GM18507 (cell line): ENCODE measurements at places on chromosomes 12 and 14.

DNA sequence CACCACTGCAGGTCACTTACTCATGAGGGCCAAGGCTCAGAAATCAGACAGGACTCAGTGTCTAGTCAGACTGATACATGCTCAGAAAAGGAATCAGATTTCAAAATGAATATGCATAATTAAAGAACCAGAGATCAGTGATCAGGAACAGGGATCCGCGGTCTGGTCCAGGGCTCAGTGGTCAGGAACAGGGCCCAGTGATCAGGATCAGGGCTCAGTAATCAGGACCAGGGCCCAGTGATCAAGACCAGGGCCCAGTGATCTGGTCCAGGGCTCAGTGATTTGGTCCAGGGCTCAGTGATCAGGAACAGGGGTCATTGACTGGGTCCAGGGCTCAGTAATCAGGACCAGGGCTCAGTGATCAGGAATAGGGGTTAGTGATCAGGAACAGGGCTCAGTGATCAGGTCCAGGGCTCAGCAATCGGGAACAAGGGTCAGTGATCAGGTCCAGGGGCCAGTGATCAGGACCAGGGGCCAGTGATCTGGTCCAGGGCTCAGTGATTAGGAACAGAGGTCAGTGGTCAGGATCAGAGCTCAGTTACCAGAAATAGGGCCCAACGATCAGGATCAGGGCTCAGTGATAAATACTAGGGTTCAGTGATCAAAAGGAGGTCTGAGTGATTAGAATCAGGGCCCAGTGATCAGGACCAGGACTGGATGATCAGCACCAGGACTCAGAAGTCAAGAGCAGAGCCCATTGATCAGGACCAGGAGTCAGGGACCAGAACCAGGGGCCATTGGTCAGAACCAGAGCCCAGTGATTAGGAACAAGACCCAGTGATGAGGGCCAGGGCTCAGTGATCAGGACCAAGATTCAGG lies 175.3 kb downstream of the TMEM121 start:
- DNase-seq = no peak

DNA sequence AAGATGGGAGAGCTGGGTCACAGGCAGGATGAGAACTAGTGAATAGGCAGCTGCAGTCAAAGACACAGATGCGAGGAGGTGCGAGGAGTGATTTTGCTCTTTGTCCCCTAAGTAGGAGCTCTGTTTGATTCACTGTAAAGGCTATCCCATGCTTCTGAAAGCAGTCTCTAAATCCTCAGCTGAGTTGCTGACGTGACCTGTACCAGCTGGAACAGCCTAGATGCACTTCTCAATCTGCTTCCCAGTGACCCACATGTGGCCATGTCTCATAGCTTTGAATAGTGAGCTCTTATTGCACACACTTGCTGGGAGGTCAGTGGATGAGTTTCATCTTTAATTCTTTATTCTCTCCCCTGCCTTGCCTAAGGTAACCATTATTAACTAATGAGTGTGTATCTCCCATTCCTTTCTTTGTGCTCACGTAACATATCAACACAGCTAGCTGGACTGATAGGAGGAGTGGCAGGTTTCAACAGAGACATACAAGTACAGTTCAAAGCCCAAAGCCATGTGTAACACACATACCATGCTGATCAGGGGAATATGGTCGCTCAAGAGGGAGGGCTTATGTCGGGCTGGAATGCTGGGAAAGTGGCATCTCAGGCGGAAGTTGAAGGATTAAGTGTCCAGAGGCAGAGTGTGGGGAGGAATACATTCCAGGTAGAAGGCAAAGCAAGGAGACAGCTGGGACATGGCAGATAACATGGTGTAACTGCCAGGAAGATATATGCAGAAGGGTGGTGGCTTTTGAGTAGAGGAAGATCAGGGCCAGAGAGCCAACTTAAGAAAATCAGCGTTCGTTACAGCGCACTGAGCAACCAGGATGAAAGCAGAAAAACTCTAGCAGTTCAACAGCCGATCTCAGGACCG lies 15.4 kb upstream of the YY1 start:
- no peak for DNase-seq

DNA sequence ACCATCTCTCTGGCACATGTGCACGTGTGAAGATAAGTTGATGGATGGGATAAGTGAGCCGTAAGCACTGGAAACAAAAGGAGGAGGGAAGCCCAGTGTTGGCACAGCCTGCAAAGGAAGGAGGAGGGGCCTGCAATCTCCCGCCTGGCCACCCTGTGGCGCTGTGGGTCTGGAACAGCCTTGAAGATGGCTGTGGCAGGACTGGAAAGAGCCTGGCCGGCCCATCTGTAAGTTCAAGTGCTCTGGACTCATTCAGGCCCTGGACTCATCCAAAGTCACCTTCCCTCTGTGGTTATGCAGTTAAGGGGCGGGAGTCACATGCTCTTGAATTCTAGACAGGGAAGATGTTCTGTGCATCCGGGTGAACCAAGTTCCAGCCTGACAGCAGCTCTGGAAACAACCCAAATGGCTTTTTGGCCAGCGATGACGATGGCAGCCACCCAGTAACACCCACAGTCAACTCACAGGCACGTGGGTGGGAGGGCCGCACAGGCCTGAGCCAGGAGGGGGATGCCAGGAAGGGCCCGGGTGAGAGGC lies 50.4 kb downstream of the CHGA start:
- DNase-seq = no peak

GRCh38 chr12:100128512-100128908 lies 14.2 kb downstream of the BLTP3B start:
- DNase-seq = no peak

DNA sequence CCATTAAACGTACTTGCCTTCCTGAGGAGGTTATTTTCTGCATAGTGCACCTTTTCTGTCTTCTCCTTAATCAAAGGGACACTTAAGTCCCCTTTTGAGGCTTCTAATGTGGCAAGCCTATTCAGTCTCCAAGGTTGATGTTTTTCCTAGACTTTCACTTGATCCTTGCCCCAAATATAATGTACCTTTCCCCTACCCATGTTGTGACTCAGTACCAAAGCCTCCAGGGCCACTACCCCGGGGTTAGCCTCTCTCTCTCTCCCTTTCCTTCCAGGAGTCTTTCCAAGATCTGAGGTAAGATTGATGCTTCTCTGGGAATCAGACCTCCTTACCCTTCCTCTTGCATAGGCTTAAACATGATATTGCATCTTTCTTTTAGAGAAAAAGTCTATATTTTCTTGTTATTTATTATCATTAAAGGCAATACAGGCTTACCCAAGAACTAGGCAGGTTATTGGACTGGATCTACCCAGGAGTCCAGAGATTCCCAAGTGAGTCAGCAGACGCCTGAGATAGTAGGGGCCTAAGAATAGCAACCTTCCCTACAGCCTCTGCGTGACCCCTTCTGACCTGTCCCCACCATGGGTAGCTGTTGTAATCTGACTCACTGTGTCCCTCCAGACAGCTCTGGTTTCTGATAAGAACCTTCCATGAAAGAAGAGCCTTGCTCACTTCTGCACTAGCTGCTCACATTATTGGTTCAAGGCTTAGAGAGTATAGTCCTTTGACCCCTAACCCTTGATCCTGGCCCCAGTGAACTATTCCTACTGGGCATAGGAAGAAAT lies 172.9 kb downstream of the ZFP36L1 start:
- DNase-seq = no peak
